CD4-positive, alpha-beta T cell treated with Interleukin-17A for 1 hour (primary cell): ENCODE measurements at places on chromosomes 5 and 9.

GRCh38 chr5:143340891-143341685 lies 62.4 kb downstream of the NR3C1 start:
- no peak for DNase-seq

GRCh38 chr5:149452665-149453617 lies 73.8 kb upstream of the IL17B start:
- DNase-seq, result no peak

- no peak for DNase-seq
Observed at GRCh38 chr5:129770024-129770820, 22.3 kb downstream of the MINAR2 start.

DNA sequence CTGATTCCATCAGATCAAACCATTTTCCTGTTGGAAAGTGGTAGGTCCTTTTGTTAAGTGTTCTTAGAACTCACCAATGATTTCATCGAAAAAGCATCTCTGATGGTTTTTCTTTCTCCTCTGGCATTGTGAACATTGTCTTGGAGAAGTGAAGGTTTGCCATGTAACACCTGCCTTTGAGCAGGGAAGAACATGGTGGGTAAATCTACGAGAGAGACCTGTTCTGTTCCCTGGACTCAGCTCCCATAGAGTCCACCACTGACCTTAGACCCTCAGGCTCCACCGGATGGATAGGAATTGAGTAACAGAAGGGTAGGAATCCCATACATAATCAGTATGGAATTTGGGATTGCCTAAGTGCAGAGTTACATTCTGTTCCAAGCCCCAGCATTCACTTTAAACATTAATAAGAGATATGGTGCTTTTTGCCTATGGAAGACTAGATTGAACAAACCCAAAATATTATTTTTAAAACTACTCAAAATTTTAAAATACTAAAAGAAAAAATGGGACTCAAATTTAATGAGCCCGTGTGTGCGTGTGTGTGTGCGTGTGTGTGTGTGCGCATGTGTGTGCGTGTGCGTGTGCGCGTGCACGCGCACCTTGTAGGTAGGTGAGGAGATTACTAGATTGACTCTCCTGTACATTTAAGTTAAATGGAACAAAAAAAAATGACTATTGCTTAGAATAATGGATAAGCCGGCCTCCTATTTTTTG lies 92.0 kb downstream of the C9orf152 start:
- DNase-seq, result no peak

GRCh38 chr9:94804316-94804715 lies 77.8 kb downstream of the AOPEP start:
- no peak for DNase-seq

DNA sequence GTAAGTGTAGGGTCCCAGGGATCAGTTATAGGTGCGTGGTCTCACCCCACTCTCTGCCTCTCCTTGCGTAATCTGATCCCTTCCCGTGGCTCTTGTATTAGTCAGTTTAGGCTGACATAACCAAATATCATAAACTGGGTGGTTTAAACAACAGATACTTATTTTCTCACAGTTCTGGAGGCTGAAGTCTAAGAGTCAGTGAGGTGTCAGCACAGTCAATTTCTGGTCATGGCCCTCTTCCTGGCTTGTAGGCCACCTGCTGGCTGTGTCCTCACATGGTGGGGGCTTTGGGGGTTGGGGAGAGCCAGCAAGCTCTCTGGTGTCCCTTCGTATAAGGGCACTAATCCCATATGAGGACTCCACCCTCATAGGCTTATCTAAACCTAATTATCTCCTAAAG lies 32.3 kb downstream of the CARTPT start:
- no peak for DNase-seq

- no peak for DNase-seq
Observed at GRCh38 chr5:53323511-53323910, 156.9 kb upstream of the FST start.

- peak; percentile 5 for DNase-seq
Observed at GRCh38 chr5:135916638-135917263, 21.1 kb upstream of the IL9 start.
